ENCODE measurements at places on chromosomes 3 and 15.

GRCh38 chr3:168591587-168591986 is 495.9 kb upstream of the GOLIM4 start:
- no peak for DNase-seq

DNA sequence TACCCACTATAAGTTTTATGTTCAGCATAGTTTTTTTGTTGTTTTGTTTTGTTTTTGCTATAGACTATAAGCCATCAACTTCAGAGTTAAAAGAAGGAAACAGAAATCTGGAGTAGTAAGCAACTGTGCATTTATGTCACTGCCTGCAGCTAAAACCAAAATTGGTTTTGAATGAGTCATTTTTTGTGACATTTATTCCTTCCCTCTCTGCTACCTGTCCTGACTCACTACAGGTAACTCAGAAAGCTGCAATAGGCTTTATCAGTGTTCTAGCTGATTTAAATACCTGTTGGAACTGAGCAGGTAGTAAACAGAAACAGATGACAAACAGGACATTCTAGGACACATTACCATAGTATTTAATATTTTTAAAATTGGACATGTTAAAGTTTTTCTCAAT is 393.3 kb upstream of the WNT5A start:
- DNase-seq: peak; percentile 11

GRCh38 chr3:161096771-161097367 is 8.3 kb downstream of the B3GALNT1 start:
- peak; percentile 42 for DNase-seq

GRCh38 chr15:74635228-74635627 is 19.6 kb downstream of the CLK3 start:
- DNase-seq: peak; percentile 81

GRCh38 chr15:99628374-99629001 is 62.7 kb downstream of the MEF2A start:
- no peak for DNase-seq
